ENCODE measurements at places on chromosomes 4 and X.

GRCh38 chr4:137535718-137536117 is 3.4 kb upstream of the PCDH18 start:
- no peak for DNase-seq

DNA sequence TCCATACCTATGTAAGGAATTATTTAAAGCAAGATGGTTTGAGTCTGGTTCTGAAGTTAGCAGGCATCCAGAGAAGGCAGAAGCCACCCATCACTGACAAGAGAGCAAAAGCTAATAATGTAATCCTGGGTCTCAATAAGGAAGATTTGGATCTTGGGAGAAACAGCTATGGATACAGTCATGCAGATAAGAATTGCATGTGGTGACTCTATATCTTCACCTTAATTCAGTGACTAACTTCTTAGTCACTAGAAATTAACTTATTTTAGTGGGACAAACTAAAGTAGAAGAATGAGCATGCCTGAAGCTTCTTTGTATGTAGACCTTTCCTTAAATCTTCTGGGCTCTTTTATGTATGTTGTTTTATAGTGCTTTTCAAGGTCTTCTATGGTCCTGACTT is 66.6 kb downstream of the ATP10D start:
- no peak for DNase-seq

DNA sequence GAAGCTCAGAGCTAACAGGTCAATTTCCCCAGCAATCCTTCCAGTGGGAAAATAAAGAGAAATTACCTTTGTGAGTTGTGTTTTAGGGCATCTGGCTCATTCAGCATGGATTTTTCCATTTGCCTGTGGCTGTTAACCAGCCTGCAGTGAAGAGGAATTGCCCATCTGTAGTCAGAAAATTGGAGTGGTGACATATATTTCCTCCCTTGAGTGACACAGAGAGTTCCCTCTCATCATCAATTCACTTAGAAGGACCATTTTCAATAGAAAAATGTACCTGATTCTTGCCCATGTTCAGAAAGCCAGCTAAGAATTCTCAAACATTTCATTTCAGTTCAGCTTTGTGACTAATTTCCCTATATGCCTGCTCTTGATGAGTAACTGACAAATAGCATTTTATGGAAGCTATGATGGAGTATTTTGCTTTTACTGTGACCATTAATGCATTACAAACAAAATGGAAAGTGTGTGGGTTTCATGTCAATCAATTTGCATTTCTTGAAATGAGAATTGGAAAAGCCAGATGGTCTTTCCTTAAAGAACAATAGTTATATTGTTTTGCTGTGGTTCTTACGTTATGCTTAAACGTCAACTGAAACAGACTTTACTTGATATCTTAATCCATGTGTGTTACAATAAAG is 155.8 kb downstream of the NWD2 start:
- no peak for DNase-seq

DNA sequence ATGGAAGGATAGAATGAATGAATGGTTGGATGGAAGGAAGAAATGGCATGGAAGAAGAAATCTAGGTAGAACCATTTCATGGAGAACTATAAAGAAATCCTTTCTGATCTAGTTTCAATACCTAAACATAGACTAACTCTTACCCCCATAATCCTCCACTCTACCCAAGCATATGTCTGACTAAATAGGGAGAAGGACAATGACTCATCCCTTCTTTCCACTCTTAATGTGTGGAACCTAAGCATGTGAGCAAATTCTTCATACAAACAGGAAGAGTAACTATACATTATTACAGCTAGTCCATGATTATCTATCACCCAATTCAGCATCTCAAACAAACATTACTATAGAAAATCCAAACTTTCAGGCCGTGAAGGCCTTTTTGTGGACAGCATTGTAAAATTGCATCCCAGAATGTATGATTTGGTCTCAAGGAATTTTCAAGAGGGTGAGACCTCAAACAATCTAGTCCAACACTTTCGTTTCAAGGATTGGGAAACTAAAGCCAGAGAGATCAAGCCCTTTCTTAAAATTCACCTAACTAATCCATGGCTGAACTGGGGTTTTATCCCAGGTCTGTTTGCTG is 11.2 kb downstream of the C1QTNF7 start:
- no peak for DNase-seq

DNA sequence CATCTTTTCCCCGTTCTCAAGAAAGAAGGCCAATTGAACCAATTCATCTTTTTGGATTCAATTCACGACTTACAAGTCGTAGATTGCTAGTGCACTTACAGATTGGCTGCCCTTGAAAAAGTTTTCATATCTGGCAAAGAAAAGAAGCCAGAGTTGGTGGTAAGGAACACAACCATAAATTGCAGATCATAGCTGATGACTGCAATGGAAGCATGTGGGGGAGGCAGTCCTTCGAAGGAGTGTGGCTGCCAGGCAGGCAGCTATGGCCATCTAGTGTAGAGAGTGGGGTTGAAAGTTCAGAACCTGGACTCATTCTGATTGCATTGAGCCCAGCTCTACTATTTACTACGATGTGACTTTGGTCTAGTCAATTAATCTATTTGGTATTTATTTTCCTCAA is 4.5 kb downstream of the GPM6A start:
- DNase-seq = no peak

DNA sequence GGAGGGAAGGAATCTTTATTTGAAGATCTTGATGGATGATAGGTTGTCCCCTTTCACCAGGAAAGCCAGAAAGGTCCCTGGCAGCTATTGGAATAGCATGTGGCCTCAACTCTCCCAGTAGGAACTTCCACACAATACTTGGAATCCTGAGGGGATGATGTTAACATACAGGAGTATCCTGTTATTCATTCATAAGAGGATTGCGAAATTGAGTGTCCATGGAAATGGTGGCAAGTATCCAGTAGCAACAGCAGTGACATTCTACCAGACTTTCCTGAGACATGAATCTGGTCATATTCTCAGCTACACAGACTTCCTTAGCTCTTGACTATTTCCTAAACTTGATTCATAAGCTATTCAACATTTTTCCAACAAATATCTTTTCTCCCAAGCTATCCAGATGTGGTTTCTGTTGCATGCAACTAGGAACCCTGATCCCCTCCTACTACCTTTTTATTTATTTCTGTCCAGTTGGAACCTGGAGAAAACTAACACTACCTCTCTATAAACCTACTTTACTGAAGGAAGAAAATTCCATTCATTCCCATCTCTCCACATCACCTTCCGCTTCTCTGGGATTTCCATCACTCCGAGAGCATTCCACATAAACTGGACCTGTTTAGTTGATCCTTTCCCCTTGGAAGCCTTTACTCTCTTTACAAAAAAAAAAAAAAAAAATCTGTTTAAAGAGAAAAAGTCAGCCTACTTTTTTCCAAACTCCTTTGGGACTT is 101.8 kb downstream of the ANXA5 start:
- no peak for DNase-seq

GRCh38 chrX:79369871-79370270 is 2.7 kb upstream of the ITM2A start:
- no peak for DNase-seq

GRCh38 chr4:158005021-158005420 is 167.8 kb downstream of the GASK1B start:
- no peak for DNase-seq

GRCh38 chr4:155107059-155107458 is 101.4 kb upstream of the NPY2R start:
- DNase-seq = no peak

GRCh38 chrX:14875624-14876023 is 2.4 kb downstream of the MOSPD2 start:
- DNase-seq = no peak

DNA sequence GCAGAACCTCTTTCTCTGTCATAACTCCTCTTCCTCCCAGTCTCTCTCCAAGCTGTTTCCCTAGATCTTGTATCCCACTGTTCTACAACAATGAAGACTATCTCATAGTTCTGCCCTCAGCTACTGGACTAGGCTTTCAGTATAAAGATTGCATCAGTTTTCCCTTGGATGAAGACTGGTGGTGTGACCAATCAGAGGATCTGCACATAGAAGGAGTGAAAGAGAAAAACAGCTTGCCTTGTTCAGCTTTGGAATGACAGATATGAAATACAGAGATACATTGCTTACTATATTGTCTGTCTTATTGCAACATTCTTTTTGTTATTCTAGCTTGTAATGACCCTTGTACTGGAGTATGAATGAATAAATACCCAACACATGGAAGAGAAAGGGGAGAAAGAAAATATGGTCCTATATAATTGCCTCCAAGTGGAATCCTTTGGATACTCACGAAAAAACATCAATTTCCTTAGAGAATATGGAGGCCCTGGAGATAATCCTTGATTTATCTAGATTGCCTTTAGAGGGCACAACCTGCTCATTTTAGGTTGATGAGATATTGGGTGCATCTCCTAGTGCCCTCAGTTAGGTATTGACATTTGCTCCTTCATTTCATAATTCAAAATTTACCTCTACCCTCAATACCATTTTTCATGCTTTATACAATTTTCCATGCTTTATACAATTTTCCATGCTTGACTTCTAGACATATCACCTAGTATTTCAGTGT is 395.8 kb downstream of the NAF1 start:
- peak; percentile 22 for DNase-seq

GRCh38 chr4:137029026-137029425 is 503.3 kb downstream of the PCDH18 start:
- DNase-seq = no peak

DNA sequence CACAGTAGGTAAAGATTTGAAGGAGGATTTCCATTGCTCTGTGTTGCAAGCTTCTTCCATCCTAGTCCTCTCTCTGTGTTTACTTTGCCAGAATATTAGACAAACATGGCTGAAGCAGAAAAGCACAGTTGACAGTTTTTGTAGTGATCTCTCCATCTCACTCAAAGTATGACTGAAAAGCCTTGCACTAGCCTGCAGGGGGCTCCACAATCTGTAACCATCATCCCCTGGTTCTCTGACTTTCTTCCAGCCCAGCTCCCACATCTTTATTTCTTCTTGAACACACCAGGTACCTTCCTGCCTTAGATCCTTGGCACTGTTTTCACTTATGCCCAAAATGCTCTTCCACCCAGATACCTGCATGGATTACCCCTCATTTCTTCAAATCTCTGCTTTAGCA is 34.1 kb upstream of the HHIP start:
- DNase-seq = peak; percentile 41

- no peak for DNase-seq
These were observed 475.0 kb upstream of the PCDH7 start for GRCh38 chr4:30245140-30245539.
